ENCODE measurements at places on chromosomes 7 and 10.
A peak's percentile ranks its signal among the peaks of the same experiment; 100 is the strongest.

- no peak for DNase-seq
These were observed 49.6 kb upstream of the SLIT1 start for GRCh38 chr10:97235353-97235752.

GRCh38 chr10:25678666-25679065 lies 255.4 kb upstream of the MYO3A start:
- DNase-seq = no peak

GRCh38 chr7:150876817-150877526 lies 24.7 kb downstream of the AOC1 start:
- DNase-seq = peak; percentile 69

GRCh38 chr10:69567920-69568319 lies 5.3 kb downstream of the NEUROG3 start:
- peak; percentile 54 for DNase-seq

DNA sequence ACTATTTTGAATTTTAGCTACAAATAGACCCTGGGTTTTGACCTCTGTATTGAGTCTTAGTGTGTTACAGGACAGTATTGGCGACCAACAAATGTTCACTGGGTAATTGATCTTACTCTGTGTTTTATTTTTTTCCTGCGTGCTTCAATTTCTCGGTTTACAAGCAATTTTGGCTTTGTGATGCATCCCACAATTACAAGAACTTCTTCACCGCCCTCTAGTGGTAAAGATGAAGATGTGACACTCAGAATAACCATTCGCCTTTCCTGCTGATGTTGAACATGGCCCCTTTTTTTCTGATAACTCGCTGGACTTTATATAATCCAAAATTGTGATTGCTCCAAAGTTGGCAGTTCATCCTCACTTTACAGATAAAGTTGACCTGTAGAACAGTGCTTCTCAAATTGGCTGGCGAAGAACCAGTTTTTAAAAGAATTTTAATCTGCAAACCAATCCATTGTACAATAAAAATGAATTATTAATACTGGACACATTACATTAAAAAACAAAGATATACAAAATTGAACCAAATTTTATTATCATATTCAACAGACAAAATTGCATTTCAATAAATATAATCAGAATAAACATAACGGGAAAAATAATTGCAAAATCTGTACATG lies 20.2 kb upstream of the SMC3 start:
- peak; percentile 72 for DNase-seq

- no peak for DNase-seq
These were observed 22.0 kb upstream of the EEPD1 start for GRCh38 chr7:36131026-36131425.

DNA sequence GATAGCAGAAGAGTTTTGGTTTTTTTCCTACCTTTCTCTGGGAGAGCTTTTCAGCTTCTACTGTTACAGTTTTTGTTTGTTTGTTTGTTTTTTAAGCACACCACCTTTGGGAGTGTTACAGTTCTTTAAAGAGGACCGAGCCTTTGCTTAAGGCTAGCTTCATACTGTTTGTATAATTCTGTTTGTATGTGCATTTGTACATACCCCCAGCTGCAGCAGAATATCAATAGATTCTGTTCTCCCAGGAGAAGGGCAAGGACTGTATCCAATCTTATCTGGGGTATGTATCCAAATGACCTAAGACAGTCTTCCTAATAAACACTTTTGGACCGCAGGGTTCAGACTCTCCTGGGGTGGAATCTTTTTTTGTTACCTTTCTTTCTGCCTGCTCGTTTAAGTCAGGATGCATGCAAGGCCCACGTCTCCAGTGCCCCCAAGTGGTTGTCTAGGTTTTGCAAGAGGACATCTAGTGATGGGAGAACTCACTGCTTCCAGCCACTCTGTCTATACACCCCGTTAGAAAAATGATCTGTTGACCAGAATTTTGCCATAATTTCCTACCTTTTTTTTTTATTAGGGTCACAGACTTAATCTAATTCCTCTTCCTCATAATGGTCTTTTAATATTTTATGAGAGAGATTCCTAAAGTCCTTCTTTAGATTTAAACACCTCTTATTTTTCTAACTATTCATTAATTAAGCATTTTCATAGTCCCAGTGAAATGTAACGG lies 23.9 kb downstream of the NRF1 start:
- DNase-seq = peak; percentile 73

GRCh38 chr7:92244808-92245486 lies 767 bp downstream of the KRIT1 start:
- DNase-seq = peak; percentile 16

GRCh38 chr7:116222501-116222900 lies 12.2 kb downstream of the TES start:
- DNase-seq = no peak

- DNase-seq = no peak
These were observed 109.1 kb upstream of the PPIF start for GRCh38 chr10:79238158-79238520.

GRCh38 chr10:121154846-121155245 lies 303.7 kb downstream of the WDR11 start:
- DNase-seq = no peak

DNA sequence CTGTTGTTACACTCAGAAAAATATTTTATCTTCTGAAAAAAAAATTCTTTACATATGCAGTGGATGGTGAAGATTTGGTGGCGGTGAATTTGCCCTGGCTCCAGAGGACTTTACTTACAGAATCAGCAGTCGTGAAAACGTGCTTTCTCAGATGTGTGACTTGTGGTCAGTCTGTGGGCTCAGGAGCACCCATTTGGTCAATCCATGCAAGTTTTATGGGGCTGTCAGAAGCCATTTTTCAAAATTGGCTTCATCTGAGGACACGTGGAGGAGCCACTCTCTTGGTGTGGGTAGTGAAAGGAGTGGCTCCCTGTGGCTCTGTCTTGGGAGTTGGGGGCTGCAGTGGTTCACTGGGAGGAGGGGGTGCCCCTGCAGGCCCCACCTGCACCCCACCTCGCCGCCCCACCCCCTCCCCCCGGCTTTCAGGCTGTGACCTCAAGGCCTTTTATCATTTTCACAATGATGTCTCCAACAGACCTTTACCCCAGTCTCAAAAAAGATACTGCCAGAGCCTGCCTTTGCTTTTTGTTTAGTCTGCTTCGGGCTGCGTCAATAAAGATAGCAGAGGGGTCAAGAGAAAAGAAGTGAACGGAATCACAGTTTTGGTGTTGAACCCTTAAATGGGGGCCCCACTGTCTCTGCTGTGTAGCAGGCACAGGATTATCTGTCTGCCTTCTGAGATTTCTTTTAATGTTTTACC lies 137.4 kb downstream of the MGMT start:
- DNase-seq = no peak

DNA sequence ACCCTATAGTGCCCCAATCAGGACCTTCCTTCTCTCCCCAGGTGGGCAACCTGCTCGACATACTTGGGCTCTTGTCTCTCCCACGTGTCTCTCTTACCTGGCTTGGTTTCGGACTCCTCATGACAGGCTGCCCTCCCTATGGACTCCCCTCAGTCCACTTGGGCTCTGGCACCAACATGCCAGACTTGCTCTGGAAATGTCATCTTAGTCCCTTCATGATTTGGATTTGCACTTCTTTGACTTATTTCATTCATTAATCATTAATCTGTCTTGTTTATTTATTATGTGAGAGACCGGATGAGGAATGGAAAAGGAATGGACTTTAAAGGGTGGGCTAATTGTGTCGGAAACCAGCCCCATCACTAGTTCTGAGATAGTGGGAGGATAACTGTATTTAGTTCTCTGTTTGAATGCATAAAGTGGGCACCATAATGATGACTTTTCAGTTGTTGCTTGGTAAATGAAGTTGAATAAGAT lies 108.0 kb downstream of the SND1 start:
- DNase-seq = no peak

Measured in fibroblast of skin of scalp (primary cell).